ENCODE measurements at places on chromosomes 12 and 14.
A peak's percentile ranks its signal among the peaks of the same experiment; 100 is the strongest.

GRCh38 chr12:57175428-57176138 lies 28.2 kb upstream of the LRP1-AS start:
- DNase-seq = peak; percentile 72

GRCh38 chr14:51576117-51576430 lies 75.6 kb upstream of the FRMD6 start:
- no peak for DNase-seq

DNA sequence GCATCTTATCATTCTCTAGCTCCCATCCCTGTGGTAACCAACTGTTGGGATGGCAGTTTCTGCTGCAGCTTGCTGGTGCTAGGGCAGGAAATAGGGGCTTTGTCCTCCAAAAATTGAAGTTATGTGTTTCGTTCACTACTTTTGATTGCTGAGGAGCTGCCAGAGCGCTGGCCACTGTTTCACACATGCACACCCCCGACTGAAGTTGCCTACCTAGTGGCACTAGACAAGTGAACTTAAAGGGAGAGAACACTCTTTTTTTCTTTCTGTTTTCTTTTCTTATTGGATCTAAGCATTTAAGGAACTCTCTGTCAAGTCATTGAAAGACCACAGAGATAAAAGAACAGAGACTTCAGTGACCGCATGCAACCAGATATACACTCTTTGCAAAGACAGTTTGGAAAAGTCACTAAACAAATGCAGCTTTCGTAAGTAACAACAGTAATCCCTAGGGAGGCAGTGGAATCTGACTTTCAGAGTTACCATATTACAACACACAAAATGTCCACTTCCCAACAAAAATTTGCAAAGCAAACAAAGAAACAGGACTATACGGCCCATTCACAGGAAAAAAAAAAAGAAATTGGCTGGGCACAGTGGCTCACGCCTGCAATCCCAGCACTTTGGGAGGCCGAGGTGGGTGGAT lies 12.0 kb downstream of the TFCP2 start:
- no peak for DNase-seq

GRCh38 chr12:106315523-106315922 lies 13.0 kb downstream of the TCP11L2 start:
- DNase-seq = no peak

DNA sequence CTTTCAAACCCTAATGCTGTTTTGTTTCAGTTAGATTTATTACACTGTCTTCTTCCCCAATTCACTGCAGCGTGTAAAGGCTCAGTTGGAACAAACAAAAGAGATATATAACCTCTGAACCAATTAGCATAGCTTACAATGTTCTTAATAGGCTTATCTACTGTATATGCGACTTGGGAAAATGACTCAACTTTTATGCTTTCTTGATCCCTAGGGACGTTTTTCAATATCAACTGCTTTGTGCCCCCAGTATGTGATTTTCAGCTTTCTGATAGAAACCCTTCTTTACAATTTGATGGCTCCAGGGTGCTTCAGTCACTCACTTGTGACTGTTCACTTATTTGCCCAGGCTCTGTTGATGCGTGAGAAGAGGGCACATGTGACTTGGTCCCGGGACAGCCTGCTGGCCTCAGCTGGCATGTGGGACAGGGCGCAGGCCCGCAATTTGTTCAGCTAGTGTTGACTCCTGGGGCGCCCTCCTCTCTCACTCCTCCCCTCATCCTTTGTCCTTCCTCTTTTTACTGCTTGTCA lies 107.1 kb downstream of the TMTC2 start:
- no peak for DNase-seq

DNA sequence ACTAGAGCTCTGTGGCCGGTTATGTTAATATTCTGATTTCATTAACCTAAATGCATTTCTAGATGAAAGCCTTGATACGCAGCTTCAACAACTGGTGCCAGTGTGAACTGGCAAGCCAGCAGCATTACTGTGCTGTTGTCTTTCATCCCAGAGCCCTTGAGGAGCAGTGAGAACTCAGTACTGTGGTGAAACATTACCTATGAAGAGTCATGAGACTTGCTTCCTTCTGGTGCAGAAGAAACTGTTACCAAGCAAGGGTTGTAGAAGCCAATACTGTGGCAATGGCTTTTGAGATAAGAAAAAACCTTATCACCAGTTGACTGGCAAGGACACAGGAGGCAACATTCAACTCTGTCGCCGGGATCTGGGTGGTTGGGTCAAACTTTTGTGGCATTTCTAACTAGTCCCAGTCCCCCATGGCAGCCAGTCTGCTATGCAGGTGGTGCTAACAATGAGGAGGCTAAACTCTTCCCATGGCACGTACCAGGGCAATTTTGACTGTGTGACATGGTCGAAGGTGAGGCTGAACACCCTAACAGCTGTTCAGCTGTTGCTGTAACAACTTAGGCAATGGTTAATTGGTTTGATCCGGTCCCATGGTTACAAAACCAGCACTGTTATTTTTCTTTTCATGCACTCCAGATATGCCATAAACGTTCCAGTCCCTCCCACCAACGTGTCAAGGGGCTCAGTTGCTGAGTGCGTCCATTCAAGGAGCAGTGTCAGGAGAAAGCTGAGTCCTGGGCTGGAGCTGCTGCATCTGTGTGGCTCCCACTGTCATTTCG lies 12.6 kb upstream of the LGALS3 start:
- DNase-seq = no peak

DNA sequence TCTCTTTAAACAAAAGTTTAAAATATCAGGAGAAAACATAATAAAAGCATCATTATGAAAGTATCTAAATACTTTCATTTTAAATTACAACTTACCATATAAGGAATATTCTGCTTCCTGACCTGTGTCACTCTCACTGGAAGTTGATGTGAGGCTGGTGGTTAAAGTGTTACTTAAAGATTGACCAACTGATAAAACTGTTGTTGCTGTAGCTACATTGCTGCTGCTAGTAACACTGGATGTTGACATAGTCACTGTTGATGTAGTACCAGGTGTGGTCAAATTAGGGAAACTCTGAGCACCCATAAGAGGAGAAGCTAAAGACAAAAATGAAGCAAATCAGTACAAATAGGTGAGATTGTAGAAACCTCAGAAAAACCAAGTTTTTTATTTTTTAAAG lies 79.9 kb downstream of the HECTD1 start:
- peak; percentile 40 for DNase-seq

DNA sequence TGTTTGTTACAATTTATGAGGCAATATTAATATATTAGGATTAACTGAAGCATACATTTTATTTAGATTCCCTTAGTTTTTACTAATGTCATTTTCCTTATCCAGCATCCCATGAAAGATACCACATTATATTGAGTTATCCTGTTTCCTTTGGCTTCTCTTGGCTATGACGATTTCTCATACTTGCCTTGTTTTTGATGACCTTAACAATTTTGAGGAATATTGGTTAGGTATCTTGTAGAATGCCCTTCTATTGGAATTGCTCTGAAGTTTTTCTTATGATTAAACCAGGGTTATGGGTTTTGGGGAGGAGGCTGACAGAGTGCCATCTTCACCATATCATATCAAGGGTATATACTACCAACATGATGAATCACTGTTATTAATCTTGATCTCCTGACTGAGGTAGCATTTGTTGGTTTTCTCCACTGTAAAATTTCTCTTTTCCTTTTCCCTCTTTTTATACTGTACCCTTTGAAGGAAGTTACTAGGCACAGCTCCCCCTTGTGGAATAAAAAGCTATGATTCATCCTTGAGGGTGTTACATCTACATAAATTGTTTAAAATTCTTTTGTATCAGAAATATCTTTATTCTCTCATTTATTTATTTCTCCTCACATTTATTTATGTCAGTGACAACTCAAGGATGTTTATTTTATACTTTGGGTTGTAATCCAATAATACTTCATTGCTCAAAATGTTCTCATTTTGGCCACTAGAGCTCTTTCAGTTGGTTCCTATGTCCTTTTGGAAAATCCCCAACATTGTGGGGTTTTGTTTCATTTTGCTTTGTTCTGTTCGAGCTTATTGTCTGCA lies 239.0 kb downstream of the SLC16A7 start:
- DNase-seq = peak; percentile 7

- DNase-seq = no peak
Measured at GRCh38 chr12:105057174-105057573, 27.1 kb downstream of the ALDH1L2 start.

- DNase-seq = no peak
Measured at GRCh38 chr12:576615-577110, 86.6 kb downstream of the NINJ2 start.

- DNase-seq = no peak
Measured at GRCh38 chr12:57196439-57196838, 20.2 kb upstream of the NXPH4 start.

- no peak for DNase-seq
Measured at GRCh38 chr14:36514278-36515104, 5.5 kb downstream of the NKX2-1 start.

- DNase-seq = peak; percentile 49
Measured at GRCh38 chr12:9363145-9363544, 154.9 kb upstream of the PZP start.

DNA sequence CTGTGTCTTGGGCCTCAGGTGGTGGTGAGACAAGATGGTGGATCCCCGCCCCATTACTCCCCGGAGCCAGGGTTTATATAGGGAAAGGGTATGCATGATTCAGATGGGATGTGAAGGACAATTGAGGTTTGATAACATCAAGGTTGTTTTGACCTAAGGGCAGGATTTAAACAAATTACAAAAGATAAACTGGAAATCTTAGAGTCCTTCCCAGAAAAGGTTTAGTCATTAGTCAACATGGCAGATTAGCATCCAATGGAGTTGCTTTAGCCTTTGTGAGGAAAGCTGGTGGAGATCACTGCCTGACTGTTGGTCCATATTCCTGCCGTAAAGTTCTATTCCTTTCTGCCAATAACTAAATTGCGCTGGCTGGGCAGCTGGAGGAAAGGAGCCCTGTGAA lies 15.6 kb upstream of the FRMD6 start:
- DNase-seq = no peak

DNA sequence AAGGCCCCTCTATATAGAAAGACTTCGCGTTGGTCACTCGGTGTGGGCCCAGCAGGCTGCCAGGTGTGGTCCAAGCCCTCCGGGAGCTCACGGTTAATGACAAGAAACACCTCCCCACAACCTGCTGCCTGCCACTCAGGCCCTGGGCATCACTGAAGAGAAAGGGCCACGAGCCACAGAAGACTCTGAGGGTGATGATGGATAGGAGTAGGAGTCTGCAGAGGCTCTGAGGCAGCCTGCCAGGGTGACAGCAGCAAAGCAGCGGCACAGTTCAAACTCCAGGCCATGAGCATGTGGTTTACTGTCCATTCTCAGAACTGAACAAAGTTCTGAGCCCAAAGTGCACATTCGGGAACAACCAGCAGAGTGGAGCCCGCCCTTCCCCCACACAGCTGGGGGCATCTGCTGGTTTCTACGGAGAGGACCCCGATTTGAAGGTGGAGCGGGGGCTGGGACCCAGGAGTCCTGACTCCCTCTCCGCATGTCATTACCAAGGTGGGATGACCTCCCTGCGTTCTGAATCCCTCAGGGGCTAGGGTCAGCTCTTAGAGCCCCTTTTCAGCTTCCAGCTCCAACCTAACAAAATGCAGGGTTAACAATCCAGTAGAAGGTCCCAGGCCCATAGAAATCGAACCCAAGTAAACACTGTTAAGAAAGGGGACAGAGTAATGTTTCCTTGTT lies 65.8 kb downstream of the VWF start:
- no peak for DNase-seq

DNA sequence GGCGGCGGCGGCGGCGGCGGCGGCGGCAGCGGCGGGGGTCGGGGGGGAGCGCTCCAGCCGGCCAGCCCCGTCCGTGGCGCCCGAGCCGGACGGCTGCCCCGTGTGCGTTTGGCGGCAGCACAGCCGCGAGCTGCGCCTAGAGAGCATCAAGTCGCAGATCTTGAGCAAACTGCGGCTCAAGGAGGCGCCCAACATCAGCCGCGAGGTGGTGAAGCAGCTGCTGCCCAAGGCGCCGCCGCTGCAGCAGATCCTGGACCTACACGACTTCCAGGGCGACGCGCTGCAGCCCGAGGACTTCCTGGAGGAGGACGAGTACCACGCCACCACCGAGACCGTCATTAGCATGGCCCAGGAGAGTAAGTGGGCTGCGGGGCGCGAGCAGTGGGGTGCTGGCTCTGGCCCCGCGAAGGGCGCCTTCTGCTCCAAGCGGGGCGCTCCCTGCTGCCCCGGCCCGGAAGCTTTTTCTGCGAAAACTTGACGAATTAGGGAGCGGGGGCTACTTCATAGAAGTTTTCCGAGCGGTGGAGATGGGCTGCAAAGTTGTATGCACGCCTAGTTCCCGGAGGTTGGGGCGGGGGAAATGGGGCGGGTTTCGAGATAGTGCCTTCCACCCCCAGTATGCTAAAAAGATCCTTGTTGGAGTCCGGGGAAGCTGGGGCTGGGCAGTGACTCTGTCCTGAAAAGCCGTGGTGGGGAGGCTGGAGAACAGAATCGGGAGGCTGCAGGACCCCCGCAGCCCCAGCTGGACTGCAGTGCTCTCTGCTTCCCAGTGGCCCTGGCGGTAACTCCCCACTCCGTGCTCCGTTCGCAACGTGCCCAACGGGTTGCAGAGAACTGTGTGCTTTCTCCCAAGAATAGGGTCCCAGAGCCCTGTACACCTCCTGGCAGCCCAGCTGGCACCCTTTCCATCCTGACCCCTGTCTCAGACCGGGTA lies 751 bp downstream of the GDF11 start:
- DNase-seq = peak; percentile 67

DNA sequence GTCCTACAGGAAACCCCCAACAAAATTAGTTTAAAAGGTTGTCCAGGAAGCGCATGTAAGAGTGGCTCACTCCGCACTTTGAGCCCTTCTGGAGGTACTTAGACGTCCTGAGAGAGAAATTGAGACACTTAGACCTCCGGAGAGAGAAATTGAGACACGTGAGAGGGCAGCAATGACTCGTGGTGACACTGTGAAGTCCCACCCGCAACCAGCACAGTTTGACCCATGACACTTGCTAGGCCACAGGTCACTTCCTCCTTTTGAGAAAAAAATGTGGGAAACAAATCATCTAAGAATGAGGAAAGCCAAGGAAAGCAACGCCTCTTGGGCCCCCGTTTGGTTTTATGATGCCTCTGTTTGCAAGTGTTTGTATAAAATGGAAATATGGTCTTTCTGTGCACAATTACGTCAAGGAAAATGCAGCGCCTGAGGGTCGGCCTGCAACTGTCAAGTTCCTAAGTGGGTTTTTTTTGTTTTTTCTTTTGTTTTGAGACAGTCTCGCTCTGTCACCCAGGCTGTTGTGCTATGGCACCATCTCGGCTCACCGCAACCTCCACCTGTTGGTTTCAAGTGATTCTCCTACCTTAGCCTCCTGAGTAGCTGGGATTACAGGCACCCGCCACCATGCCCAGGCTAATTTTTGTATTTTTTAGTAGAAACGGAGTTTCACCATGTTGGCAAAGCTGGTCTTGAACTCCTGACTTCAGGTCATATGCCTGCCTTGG lies 13.6 kb upstream of the CDCA4 start:
- no peak for DNase-seq

DNA sequence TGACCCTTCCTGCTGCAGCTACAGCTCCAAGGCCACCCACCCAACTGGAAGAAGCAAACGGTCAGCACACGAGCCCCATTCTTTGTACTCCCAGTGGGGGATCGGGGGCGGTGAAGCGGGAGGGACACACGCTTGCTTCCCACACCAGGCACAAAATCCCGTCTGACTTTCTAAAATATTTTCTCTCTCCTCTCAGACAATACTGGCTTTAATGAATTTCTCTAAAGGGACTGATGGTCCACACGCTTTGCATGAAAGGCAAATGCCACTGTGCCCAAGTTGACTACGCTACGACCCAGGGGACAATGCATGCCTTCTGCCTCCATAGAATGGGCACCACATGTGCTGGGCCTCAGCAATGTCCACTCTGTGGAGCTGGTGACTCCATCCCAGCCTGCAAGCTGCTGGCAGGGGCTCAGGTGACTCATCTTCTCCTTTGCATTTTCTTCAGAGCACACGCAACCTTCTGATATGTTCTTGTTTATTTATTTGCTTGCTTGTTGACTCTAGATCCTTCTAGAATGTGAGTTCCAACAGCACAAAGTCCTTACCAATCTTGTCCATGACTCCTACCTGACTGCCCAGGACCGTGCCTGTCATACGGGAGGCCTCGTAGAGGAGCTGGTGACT lies 15.6 kb downstream of the SYNE3 start:
- DNase-seq = no peak
